ENCODE measurements at places on chromosomes 1 and 21.

DNA sequence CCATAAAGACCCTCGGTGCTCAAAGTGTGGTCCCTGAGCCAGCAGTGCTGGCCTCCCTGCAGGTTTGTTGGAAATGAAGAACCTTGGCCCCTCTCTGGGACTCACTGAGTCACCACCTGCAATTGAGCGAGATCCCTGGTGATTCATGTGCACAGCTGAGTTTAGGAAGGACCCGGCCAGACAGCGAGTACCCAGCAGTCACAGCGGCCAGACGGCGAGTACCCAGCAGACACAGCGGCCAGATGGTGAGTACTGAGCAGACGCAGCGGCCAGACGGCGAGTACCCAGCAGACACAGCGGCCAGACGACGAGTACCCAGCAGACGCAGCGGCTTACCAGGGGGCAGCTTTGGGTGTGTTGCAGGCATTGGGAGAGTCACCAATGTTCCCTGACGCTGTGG is 123.8 kb downstream of the PRDM16 start:
- DNase-seq = no peak

- DNase-seq = no peak
Observed at GRCh38 chr1:30774550-30775432, 17.2 kb upstream of the LAPTM5 start.

DNA sequence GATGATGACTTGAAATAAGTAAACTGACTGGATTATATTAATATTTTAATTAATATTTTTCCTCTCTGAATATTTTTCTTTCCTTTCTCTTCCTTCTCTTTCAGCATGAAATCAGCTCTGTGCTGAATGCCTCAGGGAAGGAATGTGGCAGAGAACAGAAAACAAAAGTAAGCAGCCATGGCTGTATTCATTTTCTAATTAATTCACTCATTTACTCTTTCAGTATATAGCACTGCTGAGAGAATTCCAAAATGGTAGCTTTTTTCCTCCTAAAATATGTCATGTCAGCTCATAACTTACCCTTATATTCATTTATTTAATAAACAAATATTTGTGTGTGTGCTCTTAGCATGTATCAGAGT is 522.5 kb downstream of the PTPRC start:
- no peak for DNase-seq

DNA sequence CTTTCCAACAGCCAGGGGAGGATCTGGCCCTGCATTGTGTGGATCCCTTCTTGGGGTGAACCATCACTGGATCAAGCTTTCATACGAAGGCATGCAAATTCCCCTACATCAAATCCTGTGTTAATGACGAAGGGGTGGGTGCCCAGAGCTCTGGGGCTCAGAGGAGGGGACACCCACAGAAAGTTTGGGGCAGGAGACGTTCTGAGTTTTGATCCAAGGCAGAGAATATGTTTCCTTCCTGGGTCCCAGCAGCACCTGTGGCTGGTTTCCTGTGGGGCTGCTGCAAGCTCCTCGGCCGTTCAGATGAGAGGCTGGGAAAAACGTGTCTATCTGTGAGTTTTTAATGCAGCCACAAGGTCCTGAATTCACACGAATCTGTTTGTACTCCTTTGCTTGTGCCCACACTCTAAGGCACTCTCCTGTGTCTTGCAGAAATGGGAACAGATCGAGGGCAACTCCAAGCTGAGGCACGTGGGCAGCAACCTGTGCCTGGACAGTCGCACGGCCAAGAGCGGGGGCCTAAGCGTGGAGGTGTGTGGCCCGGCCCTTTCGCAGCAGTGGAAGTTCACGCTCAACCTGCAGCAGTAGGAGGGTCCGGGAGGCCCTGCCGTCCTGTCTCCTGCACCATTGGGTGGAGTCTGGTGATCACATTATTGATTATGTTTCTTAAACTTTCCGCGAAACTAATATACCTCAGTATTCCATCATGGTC is 147.1 kb downstream of the PGBD5 start:
- DNase-seq = no peak

DNA sequence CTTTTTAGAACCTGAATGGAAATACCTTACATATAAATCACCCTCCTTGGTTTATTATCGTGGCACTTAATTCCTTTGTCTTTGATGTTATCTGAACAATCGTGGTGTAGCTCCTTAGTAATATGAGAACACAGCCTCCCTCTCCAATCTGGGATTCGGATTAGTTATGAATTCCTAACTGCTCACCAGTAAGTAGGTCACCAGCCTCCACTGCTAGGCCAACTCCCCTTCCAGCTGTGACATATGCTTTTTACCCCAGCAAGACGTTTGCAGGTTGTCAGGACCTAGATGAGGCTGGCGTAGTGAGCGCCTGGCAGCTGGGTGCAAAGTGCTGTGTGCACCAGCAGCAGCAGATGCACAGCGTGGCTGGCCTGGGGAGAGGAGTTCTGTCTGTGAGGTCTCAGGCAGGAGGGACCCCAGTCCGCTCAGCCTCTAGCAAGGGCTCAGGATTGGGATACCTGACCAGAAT is 38.2 kb downstream of the NTPCR start:
- no peak for DNase-seq

GRCh38 chr1:208808301-208808700 is 564.1 kb upstream of the PLXNA2 start:
- no peak for DNase-seq

- no peak for DNase-seq
Observed at GRCh38 chr1:177586429-177586828, 383.4 kb downstream of the SEC16B start.

GRCh38 chr1:101247404-101248287 is 10.8 kb downstream of the S1PR1 start:
- no peak for DNase-seq

- no peak for DNase-seq
Observed at GRCh38 chr1:115829023-115829674, 11.8 kb downstream of the NHLH2 start.

DNA sequence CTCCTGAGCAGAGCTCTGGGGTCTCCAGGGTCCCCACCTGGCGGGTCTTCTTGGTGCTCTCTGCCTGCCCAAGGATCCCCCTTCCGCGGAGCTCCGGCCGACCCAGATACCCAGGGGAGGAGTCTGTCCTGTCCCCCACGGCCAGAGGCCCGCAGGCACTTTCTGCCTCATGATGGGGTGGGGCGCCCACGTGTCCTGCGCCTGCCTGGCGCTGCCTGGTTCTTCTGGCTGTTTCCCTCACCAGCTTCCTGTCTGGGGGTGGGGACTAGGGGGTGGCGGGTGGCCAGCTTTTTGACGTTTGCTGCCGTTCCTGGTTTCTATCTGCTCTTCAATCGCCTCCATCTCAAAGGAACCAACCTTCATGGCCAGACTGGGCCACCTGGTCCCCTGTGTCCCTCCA is 313.3 kb upstream of the VAMP3 start:
- DNase-seq = no peak

GRCh38 chr1:2179283-2180013 is 15.1 kb downstream of the FAAP20 start:
- DNase-seq = no peak

DNA sequence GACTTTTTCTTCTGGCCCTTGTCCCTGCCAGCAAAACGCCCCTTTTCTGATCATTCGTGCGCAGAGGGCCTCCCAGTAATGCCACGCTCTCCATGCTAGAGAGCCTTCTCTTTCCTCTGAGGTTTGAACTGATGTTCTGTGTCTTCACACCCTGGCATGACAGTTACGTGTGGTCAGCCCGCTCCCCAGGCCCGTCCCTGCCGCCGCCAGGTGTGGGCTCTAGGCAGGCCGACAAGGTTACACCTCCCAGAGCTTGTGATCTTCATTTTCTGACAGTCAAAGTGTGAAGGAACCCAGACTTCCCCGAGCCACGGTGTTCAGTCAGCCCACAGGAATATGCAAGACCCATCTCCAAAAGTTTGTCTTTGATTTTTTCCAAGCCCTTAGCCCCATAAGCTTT is 265.6 kb downstream of the TM2D1 start:
- DNase-seq = no peak

DNA sequence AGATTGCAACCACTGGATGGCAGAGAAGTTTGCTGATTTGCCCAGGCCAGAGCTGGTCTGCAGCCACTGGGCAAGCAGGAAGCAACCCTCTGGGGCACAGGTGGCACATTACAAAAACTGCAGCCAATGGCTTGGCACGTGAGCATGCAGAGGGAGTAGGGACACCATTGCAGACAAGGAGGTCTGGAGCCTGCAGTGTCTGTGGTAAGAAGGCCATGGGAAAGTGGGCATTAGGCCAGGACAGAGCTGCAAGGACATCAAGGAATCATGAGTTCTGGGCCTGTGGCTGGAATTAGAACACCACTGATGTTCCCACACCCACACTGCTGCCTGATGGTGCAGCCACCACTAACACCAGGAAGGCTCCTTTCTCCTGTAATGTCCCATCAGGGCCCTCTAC is 113.0 kb downstream of the TSEN15 start:
- no peak for DNase-seq

DNA sequence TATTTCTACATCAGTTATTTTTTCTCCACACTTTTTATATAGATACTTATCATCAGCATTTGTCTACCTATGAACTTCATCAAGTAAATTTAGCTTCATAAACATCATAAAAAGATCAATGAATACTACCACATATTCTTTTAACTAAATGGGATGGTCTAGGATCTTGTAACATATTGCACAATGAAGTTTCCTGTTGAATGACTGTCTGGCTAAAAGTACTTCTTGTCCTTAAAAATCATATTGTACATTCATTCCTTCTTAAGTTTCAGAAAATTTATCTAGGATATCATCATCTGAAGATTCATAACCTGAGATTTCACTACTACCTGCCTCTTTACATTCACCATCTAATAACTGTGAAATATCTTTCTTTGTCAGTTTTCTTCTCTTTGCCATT is 69.0 kb downstream of the MAGI3 start:
- no peak for DNase-seq

DNA sequence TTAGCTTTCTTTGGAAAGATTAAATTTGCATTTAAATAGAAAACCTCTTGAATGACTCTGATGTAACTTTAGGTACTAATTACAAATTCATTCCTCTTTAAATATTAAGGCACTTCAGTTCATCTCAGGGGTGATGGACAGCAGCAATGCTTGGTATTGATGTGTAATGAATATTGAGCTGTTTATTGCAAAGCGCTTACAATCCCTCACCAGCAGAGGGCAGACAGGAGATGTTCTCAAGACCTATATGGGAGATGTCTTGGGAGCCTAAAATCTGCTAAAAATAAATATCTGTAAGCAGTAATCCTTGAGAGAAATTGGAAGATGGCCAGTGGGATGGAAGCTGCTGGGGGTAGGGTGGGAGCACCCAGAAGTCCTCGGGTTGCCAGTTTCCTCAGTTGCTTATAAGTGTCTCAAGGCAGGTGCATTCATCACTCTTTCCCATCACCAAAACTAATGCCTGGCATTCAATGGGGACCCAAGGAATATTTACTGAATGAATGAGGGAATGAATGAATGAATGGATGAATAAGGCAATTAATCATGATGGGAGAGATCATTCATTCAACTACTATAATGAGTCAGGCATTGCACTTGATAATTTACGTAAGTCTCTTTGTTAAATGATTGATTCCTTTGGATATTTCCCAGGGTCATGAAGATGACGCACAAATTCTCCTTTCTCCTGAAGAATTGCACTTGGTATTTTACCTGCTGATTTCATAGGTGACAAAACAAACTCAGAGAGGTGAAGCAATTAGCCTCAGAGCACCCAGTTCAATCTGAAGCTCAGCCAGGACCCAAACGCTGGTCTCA is 2.3 kb downstream of the KLHDC8A start:
- DNase-seq = peak; percentile 30

GRCh38 chr1:31577515-31578192 is 1.3 kb downstream of the TINAGL1 start:
- DNase-seq = no peak
